ENCODE measurements at places on chromosomes 7 and 10. TPM values are rescaled to one million over a fixed set of nuclear protein-coding genes. Genes with fewer than 3 reads are reported as not detected.

DNAH11 gene
- total RNA-seq, result 0.02 TPM

PON3 gene
- not detected for total RNA-seq

DNA sequence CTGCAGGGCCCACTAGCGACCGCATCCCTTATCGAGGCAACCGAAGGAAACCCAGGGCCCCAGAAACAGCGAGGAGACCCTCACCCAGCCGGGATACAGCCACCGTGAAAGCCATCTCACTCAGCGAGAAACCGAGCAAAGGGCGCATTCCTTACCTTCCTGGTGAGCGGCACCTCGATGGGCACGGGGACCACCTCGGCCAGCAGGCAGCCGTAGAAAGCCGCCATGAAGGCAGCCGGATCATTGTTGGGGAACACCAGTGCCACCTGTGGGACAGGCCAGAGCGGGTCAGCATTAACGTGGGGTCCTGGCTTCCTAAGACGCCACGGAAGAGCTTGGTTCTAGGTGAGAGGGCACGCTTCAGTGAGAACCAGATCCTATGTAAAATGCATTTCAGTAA lies 263.7 kb downstream of the ZMYND11 start:
- DNase-seq, result no peak

DNA sequence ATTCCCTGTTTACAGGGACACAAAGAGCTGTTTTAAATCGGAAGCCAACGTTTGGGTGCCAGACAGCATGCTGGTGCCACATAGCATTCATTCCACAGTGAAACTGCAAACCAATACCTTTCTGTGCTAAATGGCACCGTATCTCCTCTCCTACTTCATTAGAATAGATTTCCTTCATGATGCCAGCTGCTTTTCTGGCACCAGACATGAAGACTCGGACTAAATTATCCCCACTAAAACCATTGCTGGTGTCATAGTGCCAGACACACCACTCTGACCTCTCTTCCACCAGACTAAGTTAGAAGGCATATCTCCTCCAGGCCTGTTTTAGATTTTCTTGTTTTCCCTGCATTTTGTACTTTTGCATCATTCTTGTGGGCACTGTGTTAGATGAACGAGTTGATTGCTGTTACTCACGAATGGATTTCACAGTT lies 155.1 kb downstream of the ETV1 start:
- no peak for DNase-seq

GRCh38 chr10:14008740-14009080 lies 322.0 kb downstream of the FRMD4A start:
- no peak for DNase-seq

Data from K562 (cell line).